ENCODE measurements at places on chromosomes 11 and 22.

DNA sequence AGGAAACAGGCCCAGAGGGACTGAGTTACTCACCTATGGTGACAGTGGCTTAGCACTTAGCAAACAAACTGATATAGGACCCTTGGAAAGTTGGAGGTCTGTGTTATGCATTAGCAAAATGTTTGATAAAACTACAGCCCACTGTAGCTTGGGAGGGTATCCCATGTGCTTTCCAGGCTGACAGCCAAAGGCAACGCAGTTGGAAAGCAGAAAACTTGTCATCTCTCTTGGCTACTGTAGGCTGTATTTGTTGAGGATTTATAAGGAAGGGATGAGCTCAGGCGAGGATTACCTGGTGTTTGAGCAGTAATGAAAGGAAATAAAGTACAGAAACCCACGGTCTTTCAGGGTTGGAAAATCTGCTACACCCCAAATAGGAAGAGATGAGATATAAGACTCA, 23.8 kb downstream of the SDHAF2 start:
- DNase-seq = no peak
- H3K36me3 ChIP-seq = no peaks in the 10 kb centered on the region
- no peak overlapping the region for H3K4me3 ChIP-seq
- H3K4me1 ChIP-seq = no peaks in the 10 kb centered on the region
- no peak overlapping the region for H3K27ac ChIP-seq

GRCh38 chr11:39641751-39642150, 1817.7 kb downstream of the LRRC4C start:
- no peaks in the 10 kb centered on the region for H3K4me1 ChIP-seq
- H3K4me3 ChIP-seq = no peak overlapping the region
- no peak for DNase-seq
- H3K27me3 ChIP-seq = no peaks in the 10 kb centered on the region

DNA sequence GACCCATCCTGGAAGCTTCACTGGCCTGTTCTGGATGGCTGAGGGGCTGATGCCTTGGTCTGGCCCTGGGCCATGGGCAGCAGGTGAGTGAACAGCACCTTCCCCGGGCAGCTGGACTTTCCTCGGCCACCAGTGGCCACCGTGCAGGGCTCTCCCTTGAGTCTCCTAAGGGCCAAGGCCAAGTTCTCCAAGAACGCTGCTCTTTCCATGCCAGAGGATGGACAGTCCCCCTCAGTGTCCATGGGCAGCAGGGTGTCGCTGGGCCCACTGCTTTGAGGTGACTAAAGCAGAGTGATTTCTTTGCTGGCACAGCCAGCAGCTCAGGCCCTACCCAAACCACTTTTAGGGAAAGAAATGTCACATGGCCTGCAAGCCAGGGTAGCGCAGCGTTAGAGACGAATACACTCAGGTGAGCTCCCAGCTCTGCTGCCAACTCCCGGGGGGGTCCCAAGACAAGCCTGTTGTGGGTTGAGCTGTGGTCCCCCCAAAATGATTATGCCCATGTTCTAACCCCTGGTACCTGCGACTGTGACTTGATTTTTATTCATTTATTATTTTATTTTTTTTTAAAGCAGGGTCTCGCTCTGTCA, 3.3 kb upstream of the CARS1 start:
- DNase-seq = no peak
- H3K4me1 ChIP-seq = peaks cover 15% of the 10 kb centered on the region
- no peaks in the 10 kb centered on the region for H3K36me3 ChIP-seq

DNA sequence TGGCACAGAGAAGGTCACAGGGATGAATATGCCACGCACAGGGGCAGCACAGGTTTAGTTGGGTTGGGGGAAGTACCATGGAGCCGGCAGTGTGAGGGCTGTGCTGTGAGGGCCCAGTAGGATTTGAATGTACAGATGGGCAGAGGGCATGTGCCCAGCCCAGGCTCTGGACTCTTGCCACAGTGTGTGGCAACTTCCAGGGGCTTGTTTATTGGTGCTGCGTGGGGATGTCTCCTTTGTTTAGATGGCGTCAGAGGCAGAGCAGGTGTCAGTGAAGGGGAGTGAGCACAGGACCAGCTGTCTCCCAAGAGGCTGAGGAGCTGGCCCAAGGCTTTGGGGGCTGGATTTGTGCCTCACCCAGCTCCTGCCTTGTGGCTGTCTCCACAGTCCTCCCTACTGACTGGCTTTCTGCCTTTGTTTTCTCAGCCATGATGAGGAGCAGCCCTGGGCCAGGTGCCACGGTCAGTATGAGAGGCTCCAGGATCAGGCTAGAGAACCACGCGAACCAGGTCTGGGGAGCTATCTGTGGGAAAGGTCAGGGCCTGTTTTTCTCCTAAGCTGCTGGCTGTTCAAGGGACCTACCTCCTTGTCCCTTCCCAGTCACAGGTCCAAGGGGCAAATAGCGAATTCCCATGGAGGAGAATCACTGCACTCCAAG, 21.9 kb downstream of the SUN2 start:
- H3K27me3 ChIP-seq = no peaks in the 10 kb centered on the region
- H3K36me3 ChIP-seq = no peaks in the 10 kb centered on the region
- no peak for DNase-seq
- no peaks in the 10 kb centered on the region for H3K4me1 ChIP-seq
